Non-pigmented ciliary epithelial cell (primary cell): ENCODE measurements at places on chromosomes 7 and 10.

GRCh38 chr7:82413237-82413636 is 30.3 kb downstream of the CACNA2D1 start:
- DNase-seq = no peak

DNA sequence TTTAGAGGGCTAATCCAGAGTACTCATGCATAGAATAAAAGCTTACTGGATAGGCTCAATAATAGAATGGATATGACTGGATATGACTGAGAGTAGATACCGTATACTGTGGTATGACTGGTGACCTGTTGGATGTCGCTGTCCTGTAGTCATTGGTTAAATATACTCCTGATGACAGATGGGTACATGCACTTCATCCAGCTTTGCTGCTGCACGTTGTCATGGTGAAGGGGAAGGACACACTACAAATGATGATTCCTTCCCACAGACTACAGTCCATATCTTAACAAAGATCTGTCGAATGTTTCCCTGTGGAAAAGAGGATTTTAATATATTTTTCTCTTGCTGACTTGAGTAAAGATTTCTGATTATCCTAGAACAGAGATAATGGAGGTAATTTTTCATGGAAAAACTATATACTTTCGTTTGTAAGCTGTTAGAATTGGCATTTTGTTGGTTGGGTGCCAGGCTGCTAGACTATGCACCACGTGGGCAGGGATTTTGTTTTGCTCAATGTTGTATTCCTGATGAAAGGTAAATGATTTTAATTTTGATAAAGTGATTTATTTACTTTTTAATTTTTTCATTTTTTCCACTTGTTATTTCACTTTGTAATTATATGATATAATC is 97.3 kb downstream of the PPP1R9A start:
- DNase-seq = no peak

DNA sequence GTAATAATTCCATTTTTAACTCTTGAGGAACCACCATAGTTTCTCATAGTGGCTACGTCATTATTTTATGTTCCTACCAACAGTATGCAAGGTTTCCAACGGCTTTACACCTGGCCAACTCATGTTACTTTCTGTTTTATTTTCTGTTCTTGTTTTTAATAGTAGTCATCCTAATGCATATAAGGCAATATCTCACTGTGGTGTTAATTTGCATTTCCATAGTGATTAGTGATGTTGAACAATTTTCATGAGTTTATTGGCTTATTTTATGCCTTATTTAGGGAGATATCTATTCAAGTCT is 465.5 kb upstream of the KLF6 start:
- DNase-seq = no peak

DNA sequence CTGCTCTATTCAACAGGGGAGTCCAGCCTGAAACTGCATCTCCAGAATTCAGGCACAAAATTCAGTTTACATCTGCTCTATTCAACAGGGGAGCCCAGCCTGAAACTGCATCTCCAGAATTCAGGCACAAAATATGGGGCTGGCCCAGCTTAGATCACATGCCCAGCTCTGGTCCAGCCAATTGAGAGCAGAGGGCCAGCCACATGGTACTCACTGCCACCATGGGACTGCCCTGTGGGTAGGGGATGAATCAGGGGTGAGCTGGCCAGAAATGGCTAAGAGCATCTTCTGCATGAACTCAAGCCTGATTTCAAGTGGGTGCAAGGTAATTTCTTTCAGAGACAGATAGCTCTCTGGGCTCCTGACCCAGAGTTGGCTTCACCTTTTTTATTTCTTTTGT is 156.6 kb upstream of the LYZL2 start:
- no peak for DNase-seq

DNA sequence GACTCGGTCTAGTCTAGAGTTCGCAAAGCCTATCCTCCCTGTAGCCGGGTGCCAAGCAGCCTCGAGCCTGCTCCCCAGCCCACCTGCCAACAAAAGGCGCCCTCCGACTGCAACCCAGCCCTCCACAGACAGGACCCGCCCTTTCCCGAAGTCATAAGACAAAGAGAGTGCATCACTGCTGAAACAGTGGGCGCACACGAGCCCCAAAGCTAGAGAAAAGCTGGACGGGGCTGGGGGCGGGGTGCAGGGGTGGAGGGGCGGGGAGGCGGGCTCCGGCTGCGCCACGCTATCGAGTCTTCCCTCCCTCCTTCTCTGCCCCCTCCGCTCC is 622 bp upstream of the COL1A2 start:
- DNase-seq = no peak

DNA sequence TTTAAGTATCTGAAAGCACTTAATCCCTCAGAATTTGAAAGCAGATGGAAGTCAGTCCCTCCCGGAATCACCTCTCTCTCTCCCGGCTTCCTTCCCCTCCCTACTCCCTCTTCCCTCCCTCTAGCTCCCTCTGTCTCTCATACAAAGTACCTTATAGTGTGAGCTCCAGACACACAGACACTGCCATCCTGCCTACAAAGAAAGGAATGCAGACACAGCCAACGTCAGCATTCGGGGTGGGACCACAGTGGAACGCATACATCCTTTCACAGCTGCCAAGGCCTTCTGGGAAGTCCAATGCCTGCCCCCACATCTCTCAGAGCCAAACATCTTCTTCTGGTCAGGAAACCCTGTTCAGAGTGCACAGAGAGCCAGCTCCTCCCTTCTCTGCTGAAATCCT is 9.3 kb downstream of the NOD1 start:
- DNase-seq = peak; percentile 99

DNA sequence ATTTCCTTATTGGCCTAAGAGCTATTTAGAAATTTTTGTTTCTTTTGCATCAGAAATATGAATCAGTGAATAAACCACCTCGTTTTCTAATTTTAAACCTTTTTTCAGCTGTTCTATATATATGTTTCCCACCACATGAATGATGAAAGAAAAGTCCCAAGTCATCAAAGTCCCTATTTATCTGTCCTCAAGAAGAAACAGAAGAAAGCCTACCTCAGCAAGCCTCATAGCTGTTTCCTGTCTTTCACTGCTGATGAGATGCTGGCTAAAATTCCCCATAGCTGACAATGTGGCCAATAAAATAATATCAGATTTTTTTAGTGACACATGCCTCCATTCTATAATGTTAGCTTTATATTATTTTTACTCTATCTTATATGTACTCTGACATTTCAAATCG is 54.2 kb downstream of the SEC61G start:
- no peak for DNase-seq

DNA sequence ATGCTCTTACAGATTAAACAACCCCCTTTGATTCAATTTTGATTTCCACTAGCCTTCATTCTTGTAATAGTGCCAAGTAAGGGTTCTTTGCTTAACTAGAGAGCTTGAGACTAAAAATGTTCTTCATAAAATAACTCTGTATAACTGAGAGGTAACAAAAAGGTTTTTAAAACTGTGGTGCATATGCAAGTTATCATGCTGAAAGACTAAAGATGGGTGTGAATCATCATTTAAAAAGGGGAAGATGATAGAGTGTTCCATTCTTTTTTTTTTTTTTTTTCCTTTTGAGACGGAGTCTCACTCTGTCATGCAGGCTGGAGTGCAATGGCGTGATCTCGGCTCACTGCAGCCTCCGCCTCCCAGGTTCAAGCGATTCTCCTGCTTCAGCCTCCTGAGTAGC is 11.1 kb downstream of the MDFIC start:
- DNase-seq = no peak

- no peak for DNase-seq
Measured at GRCh38 chr7:99229234-99229633, 21.3 kb upstream of the KPNA7 start.

DNA sequence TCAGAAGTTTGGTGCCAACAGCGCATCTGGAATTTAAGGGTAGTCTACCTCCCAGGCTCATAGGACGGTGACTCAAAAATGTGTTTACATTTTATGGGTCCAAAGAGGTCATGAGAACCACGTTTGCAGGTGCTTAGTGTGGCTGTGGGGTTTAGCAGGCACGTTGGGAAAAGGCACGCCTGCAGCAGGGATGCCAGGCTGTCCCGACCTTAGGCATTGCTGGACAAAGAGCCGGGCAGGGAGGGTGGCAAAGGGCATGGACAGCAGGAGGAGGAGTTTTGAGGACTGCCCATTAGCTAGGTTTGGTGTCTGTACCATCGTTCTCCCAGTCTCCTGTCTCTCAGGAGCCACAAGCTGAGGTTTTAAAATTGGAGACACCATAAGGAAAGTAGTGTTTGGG is 104.4 kb downstream of the TRRAP start:
- DNase-seq = no peak

- DNase-seq = no peak
Measured at GRCh38 chr10:34743814-34744213, 71.3 kb downstream of the PARD3 start.

GRCh38 chr10:6833458-6834011 is 253.5 kb upstream of the PRKCQ start:
- DNase-seq = no peak

DNA sequence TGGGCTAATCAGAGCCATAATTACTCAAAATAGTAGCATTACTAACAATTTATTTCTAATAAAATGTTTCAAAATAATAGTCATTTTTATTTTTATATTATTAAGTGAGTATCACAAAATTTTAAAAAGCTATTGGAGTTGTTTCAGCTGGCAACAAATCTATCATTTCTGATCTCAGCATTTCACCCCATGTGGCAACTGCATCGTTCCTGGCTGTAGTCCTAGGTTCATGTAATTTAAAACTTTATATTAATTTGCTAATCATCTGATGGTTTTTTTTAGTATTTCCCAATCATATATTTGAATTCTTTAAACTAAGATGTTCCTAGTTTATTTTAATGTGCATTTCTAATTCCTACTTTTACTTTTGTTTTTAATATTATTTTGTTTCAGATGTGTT is 293.0 kb upstream of the AKR1E2 start:
- DNase-seq = no peak

DNA sequence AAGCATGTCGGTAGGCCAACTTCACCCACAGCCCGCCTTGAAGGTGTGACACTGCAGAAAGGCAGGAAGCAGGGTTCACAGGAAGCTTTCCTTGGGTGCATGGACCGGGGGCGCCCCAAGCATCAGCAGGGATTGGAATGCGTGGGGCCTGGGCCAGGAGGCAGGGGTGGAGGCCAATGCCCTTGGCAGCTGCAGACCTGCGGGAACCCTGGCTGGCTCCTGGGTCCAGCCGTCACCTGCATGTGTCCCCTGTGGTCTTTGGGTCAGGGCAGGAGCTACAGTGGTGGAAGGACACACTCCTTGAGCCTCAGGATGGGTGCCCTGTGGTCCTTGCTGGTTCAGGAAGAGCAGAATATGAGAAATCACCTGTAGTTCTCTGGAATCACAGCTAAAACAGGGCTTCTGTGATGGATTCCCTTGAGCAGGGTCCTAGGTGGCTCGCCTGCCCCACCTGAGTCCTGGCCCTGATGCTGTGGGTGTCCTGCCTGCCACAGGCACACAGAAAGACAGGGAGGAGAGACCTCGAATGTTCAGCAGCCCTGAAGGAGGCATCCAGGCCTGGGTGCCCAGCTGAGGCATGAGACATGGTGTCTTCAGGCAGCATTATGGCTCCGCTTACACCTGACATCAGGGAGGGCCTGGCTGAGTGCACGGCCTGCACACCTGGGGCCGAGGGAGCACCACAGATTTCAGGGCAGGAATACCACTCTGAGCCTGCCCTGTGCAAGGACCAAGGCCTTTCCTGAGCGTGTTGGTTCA is 15.1 kb downstream of the ANTXRL start:
- DNase-seq = no peak

DNA sequence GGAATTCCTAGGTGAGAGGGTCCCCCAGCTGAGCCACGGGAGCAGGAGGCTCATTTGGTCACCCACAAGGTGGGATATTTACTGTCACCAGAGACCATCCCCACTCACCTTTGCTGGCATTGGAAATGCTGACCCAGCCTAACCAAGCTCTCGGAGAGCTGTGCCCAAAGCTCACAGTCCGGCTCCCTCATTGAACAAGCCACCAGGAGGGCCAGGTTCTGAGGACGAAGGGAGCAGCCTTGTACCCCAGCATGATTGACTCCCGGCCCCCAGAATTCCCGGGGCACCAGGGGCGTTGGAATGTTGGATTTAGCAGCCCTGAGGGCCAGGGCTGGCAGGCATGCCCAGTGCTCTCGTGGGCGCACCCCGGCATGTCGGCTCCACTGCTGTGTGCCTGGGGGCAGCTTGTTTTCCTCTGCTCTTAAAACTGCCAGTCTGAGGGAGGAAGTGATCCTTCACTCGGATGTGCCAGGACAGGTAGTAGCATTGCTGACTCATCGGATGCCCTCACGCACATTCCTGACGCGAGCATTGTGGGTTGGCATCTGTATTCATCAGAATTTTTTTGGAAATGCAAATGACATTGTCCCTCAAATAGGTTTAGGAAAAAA is 23.3 kb downstream of the CLIP2 start:
- no peak for DNase-seq

- no peak for DNase-seq
Measured at GRCh38 chr10:22765660-22766547, 51.5 kb upstream of the PIP4K2A start.

GRCh38 chr10:113397047-113397446 is 155.8 kb upstream of the HABP2 start:
- no peak for DNase-seq

DNA sequence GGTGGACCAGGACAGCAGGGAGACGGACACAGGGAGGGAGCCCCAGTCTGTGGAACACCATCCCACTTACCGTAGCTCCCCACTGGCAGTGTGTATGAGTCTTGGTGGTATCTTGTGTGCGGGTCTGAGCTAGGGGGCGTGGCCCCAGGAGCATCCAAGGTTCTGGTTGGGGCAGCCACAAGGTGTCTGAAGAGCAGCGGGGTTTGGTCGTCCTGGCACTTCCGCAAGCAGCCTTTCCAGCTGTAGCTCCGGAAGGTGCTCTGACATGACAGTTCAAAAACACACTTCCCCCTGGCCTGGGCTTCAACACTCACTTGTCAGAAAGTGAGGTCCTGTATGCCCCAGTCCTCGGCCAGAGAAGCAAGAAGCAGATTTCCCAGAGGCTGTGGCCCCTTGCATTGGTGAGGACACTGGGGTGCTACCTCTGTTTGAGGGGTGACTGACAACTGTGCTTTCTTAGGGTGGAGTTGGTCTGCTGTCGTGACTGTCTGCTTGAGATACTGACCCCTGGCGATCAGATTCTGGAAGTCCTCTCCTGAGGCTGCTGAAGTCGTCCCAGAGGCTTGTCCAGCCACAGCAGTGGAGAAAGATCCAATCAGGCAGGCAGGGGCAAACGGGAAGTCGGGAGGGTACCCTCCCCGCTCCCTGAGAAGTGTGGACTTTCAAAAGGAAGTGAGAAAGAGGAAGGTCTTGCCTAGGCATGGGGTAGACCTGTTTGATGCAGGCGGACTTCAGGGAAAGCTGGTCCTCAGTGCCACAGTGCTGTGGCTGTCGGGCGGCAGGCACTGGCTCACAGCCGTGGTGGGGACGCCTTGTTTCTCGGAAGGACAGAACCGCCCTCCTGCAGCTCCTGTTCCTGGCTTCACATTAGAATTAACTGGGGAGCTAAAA is 51.4 kb upstream of the PFKFB3 start:
- no peak for DNase-seq

DNA sequence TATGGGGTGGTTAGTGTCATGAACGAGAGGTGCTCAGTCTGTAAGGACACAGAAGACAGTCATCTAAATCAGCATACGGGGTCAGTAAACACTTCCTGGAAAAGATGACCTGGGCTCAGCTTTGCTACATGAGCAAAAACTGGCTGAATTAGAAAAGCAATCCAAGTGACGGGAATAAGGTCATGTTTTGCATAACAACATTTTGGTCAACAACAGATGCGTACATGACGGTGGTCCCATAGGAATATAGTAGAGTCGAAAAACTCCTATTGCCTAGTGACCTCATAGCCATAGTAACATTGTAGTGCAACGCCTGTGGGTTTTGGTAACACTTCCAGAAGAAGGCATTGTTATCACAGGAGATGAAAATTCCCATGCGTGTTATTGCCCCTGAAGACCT is 92.9 kb downstream of the CTNNA3 start:
- no peak for DNase-seq

- no peak for DNase-seq
Measured at GRCh38 chr7:134422008-134422407, 36.9 kb downstream of the AKR1B1 start.
